ENCODE measurements at places on chromosomes 16 and 17. TPM values are rescaled to one million over a fixed set of nuclear protein-coding genes. Genes with fewer than 3 reads are reported as not detected.

PRR35 gene
- not detected for total RNA-seq

TBC1D3G gene
- not detected for total RNA-seq

RAB40B gene
- total RNA-seq, result 5.2 TPM

GNG13 gene
- total RNA-seq, result not detected

CMTM2 gene
- total RNA-seq, result 0.80 TPM

ZNF830 gene
- total RNA-seq, result 29.7 TPM

GRCh38 chr17:72901657-72902056 is 190.8 kb downstream of the SLC39A11 start:
- no peak for DNase-seq

- DNase-seq, result no peak
Measured at GRCh38 chr16:48446534-48446920, 61.3 kb upstream of the SIAH1 start.

DNA sequence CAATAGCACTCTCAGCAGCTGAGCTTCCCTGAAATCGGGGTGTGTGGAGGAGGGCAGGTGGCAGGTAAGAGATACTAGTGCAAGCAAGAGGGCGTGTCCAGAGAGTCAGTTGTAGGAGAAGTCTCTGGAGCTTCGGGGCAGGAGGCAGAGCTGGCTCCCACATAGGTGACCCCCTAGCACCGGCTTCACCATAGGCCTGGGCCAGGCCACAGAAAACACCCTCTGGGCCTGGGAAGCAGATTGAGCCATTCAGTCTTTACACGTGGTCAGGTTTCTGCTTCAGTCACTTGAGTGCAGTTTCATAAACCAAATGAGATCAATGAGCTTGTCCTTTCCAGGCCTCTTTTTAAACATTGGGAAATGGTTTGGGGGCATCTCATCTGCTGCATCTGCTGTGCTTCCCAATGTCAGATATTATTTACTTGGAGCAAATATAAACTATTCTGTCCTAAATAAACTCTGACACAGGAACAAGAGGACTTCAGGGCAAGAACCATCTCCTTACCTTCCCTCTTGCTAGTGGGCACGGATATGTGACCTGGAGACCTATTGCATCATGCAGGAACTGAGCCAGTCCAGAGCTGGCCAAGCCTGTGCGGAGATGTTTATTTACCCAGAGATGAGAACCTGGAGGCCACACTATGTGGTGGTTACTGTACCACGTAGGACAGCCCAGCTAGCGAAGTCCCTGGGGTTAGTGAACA is 16.1 kb downstream of the CCR7 start:
- no peak for DNase-seq

- no peak for DNase-seq
Measured at GRCh38 chr16:86355951-86356350, 154.4 kb upstream of the FOXF1 start.

GRCh38 chr16:88923450-88923849 is 53.6 kb downstream of the CBFA2T3 start:
- DNase-seq, result no peak

DNA sequence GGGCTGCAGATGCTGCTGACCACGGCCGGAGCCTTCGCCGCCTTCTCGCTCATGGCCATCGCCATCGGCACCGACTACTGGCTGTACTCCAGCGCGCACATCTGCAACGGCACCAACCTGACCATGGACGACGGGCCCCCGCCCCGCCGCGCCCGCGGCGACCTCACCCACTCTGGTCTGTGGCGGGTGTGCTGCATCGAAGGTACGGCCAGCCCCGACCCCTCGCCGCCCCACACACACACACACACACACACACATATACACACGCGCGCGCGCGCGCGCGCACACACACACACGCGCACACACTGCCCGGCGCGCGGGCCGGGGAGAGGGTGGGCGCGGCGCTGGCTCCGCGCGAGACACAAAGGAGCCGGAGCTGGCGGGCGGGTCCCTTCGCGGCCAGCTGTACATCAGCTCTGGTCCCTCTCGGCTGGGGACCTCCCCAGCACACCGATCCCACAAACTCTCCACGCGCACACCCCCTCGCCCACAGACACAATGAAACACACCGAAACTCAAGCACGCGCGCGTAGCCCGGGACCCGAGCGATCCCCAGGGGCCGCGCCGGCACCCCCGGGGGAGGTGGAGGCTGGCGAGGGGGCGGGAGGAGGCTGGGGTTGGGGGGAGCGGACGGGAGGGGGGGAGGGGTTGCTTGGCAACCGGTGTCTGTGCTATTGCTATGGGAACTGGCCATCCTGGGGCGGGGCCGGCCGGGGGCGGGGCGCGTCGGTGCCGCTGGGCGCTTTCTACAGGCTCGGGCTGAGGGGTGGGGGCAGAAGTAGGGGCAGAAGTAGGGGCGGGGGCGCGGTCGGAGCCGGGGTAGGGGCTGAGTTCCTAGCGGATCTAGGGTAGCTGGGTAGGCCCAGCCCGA is 658 bp downstream of the CACNG4 start:
- no peak for DNase-seq

DNA sequence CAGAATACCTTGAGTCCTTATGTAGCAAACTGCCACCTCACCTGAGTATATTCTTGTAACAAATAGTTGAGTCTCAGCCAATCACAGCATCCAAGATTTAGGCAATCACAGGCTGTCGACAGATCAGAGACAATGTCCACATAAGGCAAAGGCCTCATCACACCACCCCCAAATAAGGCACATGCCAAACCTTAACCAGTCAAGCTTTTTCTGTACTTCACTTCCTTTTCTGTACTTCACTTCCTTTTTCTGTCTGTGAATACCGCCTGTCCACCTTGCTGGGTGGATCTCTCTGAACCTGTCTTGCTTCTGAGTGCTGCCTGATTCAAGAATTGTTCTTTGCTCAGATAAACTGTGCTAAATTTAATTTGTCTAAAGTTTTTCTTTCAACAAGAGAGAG is 210.4 kb upstream of the N4BP1 start:
- no peak for DNase-seq

- DNase-seq, result no peak
Measured at GRCh38 chr17:82858376-82859126, 18.7 kb upstream of the ZNF750 start.

DNA sequence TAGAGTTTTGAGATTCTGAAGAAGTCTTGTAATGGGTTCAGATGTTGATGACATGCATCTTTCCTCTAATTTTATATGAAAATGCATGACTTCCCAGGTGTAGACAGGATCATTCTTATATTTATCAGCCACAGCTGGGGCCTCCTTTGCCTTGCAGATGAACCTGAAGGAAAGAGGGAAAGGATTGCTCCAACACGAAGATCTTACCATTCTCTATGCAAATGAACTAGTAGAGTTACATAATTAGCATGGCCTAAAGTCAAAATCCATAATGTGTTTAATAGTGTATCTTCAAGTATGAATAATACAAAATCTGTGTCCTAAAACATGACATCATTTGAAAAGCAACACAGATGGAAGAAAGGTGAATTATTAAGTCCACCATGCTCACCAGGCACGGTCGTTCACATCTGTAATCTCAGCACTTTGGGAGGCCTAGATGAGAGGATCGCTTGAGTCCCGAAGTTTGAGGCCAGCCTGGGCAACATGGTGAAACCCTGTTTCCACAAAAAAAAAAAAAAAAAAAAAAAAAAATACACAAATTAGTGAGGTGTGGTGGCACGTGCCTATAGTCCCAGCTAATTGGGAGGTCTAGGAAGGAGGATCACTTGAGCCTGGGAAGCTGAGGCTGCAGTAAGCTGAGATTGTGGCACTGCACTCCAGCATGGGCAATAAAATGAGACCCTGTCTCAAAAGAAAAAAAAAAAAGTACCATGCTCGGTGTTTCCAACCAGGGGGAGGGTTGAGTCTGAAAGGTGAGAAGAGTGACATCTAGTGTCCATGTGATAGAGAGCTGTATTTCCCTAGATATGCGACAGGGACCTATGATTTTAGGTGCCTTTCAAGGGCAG is 6.3 kb downstream of the VWA3A start:
- DNase-seq, result peak; percentile 8

- DNase-seq, result no peak
Measured at GRCh38 chr17:60729854-60730253, 52.2 kb downstream of the BCAS3 start.
